ENCODE measurements at places on chromosomes 3 and 15.

- DNase-seq, result no peak
Observed at GRCh38 chr3:135895734-135896121, 69.8 kb upstream of the PPP2R3A start.

DNA sequence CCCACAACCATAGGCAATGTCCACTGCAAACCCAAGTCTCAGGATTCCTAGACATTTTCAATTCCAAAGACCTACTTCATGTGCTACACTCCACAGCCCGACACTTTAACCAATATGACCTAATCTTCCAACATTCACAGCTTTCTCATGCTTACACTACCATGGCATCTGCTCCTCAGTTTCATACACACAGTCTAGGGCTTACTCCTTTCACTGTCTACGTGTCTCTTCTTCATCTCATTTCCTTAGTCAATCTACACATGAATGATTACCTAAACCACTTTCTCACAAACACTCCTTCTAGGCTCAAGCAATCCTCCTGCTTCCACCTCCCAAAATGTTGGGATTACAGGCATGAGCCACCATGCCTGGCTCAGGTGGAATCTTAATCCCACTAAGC is 106.3 kb downstream of the STAG1 start:
- no peak for DNase-seq

GRCh38 chr3:171225708-171226107 is 199.2 kb upstream of the SLC2A2 start:
- DNase-seq, result no peak

DNA sequence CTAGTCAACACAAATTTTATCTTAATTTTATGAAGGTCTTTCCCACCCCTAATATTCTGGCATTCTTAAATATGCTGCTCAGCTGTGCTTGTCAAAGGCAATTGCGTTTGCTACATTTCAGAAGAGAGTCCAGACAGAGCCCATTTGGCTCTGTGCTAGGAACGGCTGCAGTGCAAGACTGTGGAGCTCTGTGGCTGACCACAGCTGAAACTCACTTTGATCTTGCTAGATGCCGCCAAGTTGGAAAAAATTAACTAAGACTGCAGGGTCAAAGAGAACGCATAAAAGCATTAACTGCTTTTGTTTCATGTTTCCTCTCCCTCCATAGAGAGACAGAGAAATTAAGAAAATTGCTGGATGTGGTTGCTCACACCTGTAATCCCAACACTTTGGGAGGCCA is 7.6 kb upstream of the PPP1R2 start:
- no peak for DNase-seq

DNA sequence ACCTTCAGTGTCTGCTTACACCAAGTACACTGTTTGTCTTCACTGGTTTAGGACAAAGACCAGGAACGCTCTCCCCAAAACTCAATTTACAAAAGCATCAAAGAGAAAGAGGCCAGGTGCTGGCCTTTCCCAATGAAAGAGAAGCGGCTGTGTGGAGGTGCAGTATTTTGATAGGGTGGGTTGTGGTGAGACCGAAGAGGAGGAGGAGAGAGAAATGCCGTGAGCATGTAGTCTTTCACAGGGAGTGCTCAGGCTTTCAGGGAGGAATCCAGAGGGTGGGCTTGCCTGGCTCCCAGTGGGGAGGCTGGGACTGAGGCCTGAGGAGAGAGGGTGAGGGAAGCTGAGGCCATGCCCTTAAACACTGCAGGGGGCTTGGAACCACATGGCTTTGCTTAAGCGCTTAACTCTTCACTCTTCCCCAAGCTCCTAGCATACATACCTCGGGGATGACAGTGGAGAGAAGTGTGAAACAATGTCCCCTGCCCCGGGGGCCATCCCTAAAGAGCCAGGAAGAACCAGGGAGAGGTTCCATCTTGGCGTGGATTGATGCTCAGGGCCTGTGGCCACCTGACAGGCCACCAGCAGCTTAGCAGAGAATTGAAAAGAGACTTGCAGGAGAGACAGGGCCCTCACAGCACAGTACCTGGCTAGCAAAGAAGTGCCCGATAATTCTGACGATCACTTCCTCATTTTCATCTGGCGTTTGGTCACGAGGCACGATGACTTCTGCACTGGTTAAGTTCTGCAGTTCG is 60.5 kb downstream of the SENP2 start:
- no peak for DNase-seq

DNA sequence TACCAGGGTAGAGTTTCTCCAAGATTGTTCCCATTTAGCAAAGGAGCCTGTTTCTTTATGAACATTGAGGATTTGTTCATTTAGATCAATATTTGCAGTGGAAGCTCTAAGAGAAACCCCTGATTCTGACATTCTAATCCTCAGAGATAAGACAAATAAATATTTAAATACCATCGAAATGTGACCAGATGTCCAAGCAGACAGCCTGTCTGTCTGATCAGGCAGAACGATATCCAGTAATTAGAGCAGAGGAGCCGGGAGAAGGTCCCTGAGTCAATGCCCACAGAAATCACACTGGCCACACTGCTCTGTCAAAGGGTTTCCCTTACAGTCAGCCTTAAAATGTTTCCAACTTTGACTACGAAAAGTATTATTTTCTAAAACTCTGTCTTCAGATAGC is 15.7 kb upstream of the ARPIN start:
- no peak for DNase-seq

- DNase-seq, result no peak
Observed at GRCh38 chr3:68017069-68017468, 362.7 kb upstream of the SUCLG2 start.

DNA sequence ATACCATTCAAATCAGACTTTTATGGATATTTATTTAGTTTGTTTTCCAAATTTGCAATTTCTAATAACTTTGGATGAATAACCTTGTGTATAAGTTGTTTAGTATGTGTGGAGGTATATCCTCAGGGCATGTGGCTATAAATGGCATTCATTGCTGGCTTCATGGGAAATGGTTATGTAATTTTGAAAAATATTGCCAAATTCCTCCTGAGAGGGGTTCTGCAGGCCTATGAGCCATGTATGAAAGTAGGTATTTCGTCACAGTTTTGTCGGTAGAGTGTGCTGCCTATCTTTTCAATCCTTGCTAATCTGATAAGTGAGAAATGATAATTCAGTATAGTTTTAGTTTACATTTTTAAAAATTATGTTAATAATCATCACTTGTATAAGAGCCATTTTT is 256.4 kb upstream of the ZNF385D start:
- no peak for DNase-seq

DNA sequence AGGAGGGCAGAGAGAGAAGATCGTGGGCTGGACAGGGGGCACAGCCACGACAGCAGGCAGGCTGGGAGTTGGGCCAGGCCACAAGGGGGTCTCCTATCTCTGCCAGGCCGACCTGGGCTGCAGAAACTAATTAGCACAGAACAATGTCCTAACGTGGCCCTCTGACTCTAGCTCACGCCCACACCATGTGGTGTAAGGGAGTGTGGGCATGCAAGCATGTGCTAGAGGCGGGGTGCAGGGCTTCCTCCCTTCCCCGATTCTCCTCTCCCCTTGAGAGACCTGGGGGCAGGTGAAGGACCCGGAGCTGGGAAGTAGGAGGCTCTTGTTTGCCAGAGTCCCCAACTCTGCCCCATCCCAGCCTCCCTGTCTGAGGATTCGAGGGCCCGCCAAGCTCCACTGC is 65.5 kb downstream of the LINGO1 start:
- DNase-seq, result no peak

DNA sequence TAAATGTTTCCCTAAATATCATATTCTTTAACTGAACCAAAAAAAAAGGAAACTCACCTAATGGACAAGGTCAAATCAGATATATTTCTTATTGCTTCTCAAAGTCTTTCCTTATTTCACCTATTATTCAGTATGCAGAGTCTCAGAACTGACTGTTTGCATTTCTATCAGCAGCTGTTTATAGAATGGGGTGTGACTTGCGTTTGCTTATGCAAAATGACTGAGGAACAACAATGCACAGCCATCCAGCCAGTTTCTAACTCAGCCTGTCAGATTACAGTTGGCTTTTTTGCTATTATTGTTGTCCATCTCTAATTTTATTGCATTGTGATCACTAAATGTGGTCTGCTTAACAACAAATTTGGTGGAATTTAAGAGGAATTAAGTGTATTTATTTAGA is 40.7 kb downstream of the RAB27A start:
- DNase-seq, result no peak

All from NCI-H187 treated with DMSO at 0.1 percent for 48 hours (cell line).